ENCODE measurements at places on chromosomes 2 and 18.

DNA sequence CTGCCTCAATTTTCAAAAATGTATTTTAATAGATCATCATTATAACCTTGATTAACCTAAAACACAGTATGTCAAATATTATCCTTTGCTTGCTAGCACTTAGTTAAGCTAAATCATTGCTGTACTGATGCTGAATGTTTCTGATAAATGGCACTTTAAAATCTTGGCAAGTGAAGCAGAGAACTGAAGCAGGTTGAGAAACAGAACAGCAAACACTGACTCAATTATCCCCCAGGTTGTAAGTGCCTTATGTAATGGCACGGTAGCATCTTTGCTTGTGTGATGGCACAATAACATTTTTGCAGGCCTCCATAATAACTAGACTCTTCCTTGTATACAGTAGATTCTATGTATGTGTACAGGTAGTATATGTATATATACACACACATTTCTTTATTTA lies 33.8 kb downstream of the ARHGAP15 start:
- DNase-seq = no peak

- no peak for DNase-seq
Measured at GRCh38 chr2:50952596-50952995, 79.3 kb downstream of the NRXN1 start.

- no peak for DNase-seq
Measured at GRCh38 chr2:46101557-46102220, 195.5 kb upstream of the EPAS1 start.

GRCh38 chr2:55995902-55996301 lies 72.3 kb upstream of the EFEMP1 start:
- no peak for DNase-seq

DNA sequence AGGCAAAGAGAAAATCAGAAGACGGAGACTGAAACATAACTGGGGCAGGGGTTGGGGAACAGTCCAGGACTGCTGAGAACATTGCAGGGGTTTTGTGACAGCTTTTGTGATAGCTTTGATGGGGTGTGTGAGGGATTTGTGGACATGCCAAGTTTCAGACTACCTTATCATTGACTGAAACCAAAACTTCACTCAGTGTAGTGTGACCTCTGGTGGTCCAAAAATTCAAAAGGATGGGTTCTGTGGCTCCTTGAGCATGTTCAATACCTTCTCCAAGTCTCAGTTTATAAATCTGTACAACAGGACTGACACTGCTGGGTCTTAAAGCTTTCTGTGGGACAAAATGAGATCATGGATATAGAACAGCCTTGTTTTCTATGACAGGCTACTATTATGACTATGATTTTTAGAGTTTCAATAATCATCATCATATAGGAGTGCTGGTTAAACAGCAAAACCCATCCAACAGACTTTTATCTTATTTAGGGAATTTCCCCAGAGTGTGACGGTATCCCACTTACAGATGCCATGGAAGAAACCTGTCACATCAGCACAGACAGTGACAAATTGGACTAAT lies 259.2 kb upstream of the SLC14A2 start:
- no peak for DNase-seq

- no peak for DNase-seq
Measured at GRCh38 chr2:152583512-152584229, 133.6 kb downstream of the PRPF40A start.

GRCh38 chr2:240431271-240431660 lies 4.2 kb upstream of the GPC1 start:
- DNase-seq = no peak

DNA sequence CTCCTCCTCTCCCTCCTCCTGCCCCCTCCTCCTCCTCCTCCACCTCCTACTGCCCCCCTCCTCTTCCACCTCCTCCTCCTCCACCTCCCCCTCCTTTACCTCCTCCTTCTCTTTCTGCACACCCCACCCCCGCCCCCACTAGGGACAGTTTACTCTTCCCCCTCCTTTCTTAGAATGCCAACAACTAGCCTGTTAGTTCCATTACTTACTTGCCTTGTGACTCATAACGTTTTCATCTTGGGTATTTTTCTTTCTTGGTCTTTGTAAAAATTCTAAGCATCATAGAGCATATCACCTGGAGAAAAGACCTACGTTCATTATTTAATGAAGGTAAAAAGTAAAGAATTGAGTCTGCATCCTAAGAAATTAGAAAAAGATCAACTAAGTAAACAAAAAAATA lies 165.3 kb downstream of the NEDD4L start:
- no peak for DNase-seq

DNA sequence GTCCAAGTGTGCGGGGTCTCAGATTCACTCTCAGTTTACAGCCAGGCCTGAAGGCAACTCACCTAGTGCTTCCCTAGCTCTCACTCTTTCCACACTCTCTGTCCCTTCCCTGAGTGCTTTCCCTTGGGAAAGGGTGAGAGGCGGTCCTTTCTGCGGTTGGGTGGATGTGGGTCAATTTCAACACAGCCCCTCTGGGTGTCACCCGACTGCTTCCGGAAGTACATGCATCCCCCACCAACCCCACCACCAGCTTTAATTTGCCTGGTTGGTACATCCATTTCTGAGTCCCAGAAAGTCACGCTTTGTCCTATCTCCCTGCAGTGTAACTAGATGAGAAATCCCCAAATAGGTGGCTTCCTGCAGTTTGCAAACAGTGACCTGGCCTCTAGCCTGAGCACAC lies 307.3 kb upstream of the MEIS1 start:
- no peak for DNase-seq

DNA sequence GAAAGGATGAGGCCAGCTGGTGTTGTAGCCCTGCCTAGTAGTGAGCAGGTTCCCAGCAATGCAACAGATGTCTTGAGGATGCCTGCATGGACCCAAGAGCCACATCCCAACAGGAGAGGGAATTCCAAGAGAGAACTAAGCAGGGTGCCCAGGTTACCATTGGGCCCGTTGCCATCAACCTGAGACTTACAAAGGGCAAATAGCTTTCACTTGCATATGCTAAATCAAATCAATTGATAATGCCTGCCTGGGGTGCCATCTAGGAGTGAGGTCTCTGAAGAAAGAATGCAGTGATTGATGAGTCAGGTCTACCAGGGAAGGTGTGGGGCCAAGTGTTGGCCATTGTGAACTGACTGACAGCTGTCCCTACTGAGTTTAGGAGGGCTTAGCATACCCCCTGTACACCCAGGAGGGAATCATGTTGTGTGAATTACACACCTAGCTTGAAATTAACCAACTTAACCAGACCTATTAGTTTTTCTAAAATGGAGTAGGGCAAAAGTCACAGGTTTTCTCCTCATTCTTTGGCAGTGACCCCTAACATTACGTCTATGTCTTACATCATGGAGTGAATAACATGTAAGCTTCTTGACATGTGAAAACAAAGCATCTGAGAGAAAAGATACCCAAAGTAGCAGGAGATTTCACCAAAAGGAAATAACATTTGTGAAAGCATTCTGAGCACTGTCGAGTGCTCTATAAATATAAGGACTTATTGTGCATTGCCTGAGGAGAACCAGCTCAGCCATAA lies 32.3 kb downstream of the FHOD3 start:
- DNase-seq = no peak

DNA sequence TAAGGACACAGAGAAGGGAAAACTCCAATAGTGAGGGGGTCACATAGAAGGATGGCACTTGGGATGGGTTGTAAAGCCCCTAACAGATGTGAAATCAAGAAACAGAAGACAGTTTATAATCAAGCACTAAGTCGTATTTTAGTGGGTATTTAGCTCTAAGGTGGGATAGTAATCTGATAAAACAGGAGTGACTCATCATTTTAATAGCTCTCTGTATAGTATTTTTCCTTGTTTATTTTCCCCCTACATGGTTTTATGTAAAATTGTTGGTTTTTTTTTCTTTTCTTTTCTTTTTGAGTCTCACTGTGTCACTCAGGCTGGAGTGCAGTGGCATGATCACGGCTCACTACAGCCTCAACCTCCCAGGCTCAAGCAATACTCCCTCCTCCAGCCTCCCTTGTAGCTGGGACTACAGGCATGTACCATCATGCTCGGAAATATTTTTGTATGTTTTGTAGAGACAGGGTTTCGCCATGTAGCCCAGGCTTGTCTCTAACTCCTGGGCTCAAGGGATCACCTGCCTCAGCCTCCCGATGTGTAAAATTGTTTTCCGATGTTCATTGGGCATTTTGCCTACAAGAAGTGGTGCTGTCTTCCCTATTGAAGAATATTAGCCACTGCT lies 142.6 kb upstream of the SERPINE2 start:
- no peak for DNase-seq

- peak; percentile 18 for DNase-seq
Measured at GRCh38 chr2:177489719-177490301, 97.2 kb downstream of the AGPS start.

- no peak for DNase-seq
Measured at GRCh38 chr2:68800027-68800401, 65.4 kb downstream of the ARHGAP25 start.

DNA sequence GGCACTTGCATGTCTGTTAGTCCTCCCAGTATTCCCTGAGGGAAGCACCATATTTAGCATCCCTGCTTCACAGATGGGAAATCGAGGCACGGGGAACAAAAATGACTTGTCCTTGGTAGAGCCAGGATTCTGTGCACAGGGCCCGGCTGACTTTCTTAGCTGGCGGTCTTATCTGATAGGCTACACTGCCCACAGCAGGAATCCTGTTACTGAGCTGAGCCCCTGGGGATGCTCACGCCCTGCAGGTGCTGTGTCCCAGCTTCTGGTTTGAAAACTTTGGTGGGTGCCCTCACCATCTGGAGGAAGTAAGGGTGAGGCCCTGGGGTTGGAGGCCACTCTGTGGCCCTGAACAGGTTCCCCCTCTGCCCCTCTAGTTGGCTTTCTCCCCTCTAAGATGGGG lies 68.4 kb upstream of the MCFD2 start:
- no peak for DNase-seq

DNA sequence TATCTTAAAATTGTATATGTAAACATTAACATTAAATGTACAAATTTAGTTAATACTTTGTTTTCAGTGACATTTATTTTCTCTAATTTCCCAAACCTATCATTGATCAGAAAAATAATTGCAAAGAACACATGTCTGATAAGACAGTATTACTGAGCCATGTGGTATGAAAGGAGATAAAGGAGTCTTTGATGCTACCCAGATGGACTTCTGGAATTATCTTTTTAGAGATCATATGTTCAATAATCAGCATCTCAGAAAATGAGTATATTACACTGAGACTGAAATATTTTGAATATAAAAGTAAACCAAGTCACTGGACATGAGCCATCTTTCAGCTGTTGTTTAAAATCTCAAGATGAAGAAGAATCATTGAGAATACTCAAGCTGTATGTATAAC lies 153.3 kb downstream of the PHLPP1 start:
- no peak for DNase-seq

DNA sequence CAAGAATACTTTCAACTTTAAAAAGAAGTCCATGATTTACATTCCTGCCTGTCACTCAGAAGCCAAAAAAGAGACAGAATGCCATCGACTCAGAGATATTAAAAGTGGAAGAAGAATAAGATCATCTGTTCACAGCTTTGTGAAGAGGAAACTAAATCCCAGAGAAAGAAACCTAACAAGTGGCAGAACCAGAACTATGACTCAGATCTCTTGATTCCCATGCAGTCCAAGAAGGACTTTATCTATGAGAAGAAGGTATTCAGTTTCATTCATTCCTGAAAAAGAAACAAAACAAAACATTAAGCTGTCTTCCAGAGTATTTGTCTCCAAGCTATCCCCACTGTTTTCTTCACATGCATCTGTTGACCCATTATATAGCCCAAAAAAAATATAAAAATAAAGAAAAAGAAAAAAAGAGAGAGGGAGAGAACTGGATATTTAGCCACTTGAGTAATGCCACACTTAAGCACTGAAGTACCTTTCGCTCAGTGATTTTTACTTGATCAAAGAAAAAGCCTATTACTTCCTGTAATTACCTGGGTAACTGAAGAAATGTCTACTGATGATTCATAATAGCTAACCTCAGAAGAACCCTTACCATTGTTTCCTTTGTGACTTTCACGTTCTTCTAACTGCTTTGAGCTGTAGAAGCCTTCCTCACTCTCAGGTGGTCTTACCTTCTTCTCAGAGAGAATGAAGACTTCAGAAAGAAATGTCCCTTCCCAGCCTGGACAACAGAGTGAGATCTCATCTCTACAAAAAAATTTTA lies 17.7 kb upstream of the AKAIN1 start:
- no peak for DNase-seq

GRCh38 chr2:203412546-203413331 lies 84.5 kb downstream of the ABI2 start:
- DNase-seq = no peak

DNA sequence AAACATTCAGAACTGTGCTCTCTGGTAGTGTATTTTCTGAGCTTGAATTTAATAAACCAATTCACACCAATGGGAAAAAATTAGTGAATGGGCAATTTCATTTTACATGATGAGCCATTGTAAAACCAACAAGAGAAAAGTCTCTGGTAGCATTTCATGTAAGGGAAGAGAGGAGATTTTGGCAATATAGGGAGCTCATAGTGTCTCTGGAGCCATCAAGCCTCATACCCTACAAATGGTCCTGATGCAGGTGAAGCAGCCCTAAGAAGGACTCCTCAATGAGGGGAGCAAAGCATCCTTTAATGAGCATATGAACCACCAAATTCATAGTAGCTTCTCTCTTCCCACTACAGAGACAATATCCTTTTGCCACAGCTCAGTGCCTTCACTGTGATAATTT lies 373.0 kb downstream of the RIT2 start:
- DNase-seq = no peak

DNA sequence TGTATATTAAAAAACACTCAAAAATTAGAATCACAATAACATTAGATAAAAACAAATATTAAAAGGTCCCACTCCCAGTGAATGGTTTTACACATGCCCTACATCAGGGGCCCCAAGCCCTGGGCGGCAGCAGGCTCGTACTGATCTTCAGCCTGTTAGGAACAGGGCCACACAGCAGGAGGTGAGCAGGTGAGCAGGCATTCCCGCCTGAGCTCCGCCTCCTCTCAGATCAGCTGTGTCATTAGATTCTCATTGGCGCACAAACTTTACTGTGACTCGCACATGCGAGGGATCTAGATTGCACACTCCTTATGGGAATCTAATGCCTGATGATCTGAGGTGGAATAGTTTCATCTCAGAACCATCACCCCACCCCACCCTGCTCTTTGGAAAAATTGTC lies 74.2 kb downstream of the MBD2 start:
- no peak for DNase-seq

DNA sequence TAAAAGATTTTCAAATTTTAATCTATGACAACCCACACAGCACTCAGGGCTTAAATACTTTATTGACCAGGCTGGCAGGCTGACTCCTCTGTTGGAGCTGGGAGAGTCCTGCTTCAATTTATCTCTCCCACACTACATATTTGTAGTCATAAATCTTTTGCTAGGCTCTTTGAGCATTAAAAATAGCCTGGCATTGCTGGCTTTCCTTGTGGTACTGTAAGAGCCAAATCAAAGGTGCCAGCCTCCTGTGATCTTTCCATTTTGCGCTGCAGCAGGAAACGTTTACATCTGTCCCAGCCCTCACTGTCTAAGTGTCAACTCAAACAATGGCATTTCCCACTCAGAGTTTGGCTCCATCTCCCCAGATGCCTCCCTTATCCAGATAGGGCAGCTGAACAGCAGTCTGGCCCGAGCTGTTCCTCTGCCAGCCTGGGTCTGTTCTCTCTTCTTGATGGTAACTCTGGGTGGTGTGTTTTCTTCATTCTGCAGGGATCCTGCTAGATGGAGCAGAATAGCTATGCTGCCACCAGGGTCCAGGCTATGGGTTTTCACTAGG lies 62.1 kb downstream of the LRRTM1 start:
- DNase-seq = no peak

All from right kidney (tissue), 9 donors.